Chondrocyte (in vitro differentiated cells): ENCODE measurements at places on chromosomes 4 and X. TPM values are rescaled to one million over a fixed set of nuclear protein-coding genes. Genes with fewer than 3 reads are reported as not detected.

- DNase-seq, result no peak
Observed at GRCh38 chr4:107850438-107850837, 25.7 kb downstream of the SGMS2 start.

DNA sequence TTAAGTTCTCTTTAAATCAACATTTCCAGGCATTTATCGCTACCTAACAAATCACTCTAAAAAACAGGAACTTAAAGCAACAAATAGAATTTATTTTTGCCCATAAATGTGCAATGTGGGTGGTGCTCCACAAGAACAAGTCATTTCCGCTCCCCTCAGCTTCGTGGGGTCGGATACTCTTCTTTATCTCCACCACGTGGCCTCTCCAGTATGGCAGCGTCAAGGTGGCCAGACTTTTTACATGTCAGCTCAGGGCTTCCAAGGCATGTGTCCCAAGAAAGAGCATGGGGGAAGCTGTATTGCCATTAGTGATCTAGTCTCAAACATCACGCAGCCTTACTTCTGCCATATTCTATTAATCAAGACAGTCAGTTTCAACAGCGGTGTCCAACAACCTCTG, 249.2 kb upstream of the NOCT start:
- no peak for DNase-seq

DNA sequence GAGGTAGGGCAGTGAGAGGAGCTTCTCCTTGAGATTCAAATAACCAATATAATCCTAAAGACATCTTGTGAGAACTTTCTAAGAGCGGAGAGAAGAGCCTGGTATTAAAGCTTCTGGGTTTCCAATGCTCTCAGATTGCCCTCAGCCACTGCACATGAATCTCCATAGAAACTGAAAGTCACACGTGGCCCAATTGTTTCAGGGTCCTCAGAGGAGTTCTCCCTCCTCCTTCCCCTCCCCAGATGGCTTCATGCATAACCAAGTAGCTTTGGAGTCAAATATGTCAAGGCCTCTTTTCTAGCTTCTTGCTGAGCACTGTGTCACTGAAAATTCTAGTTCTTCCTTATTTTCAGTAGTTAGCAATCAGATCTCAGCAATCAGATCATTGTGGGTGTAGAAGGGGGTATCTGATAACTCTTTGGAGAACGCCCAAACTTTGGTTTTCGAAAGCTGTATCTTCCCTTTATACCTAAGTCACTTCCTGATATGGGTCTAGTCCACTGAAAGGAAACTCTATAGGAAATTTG, 2.2 kb downstream of the BTK start:
- no peak for DNase-seq

DNA sequence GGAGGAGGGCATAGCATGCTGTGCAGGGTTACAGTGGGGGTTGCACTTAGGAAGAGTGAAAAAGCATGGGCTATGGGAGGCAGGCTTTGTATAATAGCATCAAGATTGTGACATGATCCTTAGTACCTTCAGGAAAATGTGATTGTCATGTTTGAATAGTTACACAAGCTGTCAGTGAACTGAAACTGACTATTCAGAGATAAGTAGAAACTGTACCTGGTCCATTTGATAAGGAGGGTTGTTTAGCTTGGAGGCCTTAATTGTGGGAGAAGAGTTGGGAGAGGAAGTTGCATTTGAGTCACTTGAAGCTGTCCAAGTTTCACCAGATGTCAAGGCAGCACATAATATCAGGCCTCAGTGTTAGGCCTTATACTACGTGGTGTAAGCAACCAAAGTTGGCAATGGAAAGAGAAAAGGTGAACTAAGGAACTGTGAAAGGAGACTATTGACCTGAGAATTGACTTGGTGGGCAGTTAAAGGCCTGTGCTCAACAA, 85.0 kb downstream of the TEX13C start:
- DNase-seq, result no peak

- no peak for DNase-seq
Observed at GRCh38 chr4:56450342-56450741, 14.3 kb downstream of the PAICS start.

GRCh38 chr4:94365304-94365703, 22.7 kb upstream of the HPGDS start:
- no peak for DNase-seq

GRCh38 chrX:148771440-148771839, 271.0 kb downstream of the AFF2 start:
- no peak for DNase-seq

- DNase-seq, result no peak
Observed at GRCh38 chrX:68634649-68635227, 12.7 kb upstream of the STARD8 start.

DNA sequence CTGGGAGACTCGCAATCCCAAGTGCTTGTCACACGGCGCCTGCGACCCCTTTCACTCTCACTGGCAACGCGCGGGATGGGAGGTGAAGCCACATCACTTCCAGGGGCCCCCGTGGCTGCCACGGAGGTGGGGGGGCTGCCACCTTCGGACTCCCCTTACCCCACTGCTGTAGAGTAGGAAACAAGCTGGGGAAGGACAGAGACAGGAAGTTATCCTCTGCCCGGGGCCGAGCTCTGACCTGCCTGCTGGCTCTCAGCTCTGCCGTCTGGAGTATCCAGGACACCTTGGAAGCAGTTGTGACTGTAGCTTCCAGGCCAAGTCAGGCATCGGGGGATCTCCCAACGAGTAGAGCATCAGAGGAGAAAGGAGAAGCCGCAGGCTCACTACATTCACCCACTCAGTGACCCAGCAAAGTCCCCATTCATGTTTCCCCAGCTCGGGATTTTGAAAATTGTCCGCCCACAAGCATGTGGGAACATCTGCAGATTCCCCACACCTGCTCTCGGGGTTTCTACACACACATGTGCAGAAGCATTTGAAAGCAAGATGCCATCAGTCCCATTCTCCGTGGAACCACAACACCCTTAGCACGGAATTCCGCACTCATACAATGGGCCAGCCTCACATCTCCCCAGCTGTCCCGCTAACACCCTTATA, 10.8 kb downstream of the PDZD4 start:
- DNase-seq, result no peak

GRCh38 chr4:87913896-87914295, 61.6 kb upstream of the SPP1 start:
- DNase-seq, result no peak

DNA sequence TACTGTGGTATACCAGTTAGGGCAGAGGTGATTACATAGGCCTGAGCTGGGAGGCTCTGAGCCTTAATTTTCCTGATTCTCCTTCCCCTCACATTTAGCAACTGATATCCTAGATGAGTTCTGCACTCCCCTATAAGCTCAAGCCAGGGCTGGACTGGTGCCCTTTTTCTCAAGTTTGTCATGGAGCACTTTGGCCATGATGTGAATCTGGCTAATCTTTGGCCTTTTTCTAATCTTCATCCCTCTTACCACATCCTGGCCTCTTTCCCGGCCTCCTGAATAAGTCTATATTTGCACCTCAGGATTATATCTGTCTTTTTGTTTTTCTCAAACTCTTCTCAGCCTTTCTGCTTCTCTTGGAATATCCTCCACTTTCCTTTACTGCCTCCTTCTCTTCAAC, 10.9 kb upstream of the LAS1L start:
- DNase-seq, result no peak

DNA sequence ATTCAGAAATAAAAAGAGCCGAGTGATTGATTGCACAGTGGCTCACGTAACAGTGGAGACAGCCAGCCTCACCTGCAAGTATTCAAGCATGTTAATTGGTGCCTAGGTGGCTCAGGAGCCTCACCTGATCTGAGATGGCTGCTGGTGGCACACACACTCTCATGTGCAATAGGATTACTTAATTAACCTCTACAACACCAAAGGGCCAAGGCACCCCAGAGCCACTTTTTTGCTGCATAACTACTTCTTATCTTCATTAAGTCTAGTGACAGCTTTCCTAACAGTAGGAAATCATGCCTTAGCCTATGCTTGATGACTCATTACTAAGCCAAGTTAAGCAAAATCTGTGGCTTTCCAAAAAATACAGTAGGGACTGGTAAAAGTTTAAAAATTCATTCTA, 117.3 kb upstream of the NOCT start:
- DNase-seq, result no peak

GRCh38 chr4:48242511-48243195, 27.0 kb downstream of the TEC start:
- DNase-seq, result no peak

DNA sequence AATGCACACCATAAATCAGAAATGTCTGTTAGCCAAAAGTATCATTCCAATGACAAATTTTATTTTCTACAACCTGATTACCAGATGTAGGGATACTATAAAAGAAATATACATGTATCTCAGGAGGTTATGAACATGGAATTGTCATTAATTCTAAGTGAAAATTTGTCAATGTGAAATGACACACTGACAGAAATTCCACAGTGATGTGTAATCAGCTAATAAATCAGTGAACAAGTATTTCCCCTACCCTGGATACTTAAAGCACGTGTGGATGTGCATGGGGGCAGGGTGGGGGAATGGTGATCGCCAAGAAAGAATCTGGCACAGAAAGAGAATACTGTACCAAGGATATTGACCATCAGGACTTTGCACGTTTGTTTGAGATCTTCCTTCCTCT, 123.6 kb downstream of the SH3RF1 start:
- no peak for DNase-seq

GRCh38 chrX:9440116-9440844, 24.6 kb upstream of the TBL1X start:
- no peak for DNase-seq

DNA sequence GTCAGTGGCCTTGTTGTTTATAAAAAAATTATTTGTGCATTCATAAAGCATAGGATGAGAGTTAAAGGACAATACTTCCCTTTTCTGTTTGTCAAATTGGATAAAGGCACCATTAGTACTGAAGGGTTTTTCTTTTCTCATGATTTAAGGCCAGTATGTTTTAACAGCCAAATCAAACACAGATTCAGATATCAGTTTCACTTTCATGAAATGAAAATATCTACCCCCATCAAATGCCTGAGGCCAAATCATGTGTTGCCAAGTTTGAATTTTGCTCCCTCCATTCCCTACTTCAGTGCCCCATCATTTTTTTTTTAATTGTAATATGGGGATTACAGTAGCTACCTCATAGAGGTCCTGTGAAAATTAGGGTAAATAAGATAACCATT, 745.9 kb downstream of the RPA4 start:
- no peak for DNase-seq

- no peak for DNase-seq
Observed at GRCh38 chrX:149036086-149036485, 469.0 kb downstream of the IDS start.

- no peak for DNase-seq
Observed at GRCh38 chrX:85611926-85612325, 232.5 kb upstream of the POF1B start.

- no peak for DNase-seq
Observed at GRCh38 chr4:168710353-168710946, 213.6 kb downstream of the PALLD start.

DNA sequence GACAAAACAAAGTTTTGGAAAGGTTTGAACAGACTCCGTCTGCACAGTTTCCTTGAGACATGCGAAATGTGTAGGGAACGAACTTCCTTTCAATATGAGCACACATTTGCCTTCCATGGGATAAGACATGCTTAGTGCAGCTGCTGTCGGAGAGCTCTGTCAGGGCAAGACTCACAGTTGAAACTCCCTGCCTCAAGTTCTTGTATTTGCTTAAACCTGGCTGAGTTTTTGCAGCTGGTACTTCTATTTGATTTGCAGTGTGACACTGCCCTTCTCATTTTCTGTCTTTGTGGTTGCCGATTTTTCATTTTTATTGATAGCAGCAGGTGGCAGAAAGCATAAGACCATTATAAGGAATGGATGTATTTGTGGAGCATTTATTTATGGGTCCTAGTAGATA, 18.2 kb upstream of the RHOH start:
- DNase-seq, result no peak

- DNase-seq, result no peak
Observed at GRCh38 chr4:165326831-165327210, 648 bp upstream of the MSMO1 start.

GRCh38 chr4:145154573-145154972, 25.8 kb downstream of the OTUD4 start:
- DNase-seq, result no peak

DNA sequence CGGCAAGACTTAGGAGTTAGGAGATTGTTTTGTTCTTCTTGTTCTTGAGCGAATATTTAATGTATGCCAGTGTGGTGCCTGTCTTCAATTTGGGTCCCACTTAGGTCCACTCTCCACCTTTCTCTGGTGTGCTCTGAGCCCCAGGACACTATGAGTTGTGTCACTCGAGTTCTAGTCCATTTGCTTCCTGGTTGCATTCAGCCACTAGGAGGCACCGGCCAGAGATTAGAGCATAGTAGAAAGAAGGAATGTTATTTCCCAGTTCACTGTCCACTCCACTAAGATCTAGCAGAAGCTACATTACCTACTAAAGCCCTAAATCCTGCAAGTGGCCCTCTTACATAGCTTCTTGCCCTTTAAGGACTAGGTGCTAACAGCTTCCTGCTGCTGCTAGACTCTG, 326.9 kb downstream of the NAF1 start:
- DNase-seq, result no peak

DNA sequence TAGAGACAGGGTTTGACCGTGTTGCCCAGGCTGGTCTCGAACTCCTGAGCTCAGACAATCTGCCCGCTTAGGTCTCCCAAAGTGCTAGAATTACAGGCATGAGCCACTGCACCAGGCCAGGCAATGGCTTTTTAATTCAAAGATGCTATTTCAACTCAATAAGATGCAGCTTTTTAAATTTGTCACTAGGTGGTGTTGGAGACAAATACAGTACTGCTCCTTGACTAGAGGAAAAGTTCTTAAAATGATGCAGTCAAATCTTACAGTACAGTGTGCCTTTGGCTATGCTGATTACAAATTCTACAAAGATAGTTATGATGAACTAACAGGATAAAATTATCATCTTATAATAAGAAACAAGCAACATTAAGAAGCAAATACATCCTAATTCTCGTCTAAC, 441.1 kb downstream of the KCNIP4 start:
- DNase-seq, result no peak

- DNase-seq, result no peak
Observed at GRCh38 chr4:107853444-107854355, 29.0 kb downstream of the SGMS2 start.

GRCh38 chrX:12405306-12405705, 267.0 kb downstream of the FRMPD4 start:
- no peak for DNase-seq

The CNKSR2 gene
- total RNA-seq, result 1.7 to 4.1 TPM (median 1.8 TPM) in 3 replicates

The GAGE12J gene
- total RNA-seq, result not detected in 3 replicates

The RPS6KA6 gene
- total RNA-seq, result 2.4 to 2.7 TPM (median 2.5 TPM) in 3 replicates

The APBB2 gene
- 111 to 192 TPM (median 119 TPM) in 3 replicates for total RNA-seq

The GYPA gene
- total RNA-seq, result not detected in 3 replicates

The FHDC1 gene
- total RNA-seq, result 4.2 to 8.9 TPM (median 4.4 TPM) in 3 replicates

The TBX22 gene
- total RNA-seq, result not detected in 3 replicates

The OTOP1 gene
- total RNA-seq, result not detected in 3 replicates

The SMIM43 gene
- total RNA-seq, result 0.34 TPM in 1 of 3 replicates, not detected in the others

The NPY1R gene
- total RNA-seq, result 0.22 TPM in 2 of 3 replicates, not detected in the other

The ANOS1 gene
- total RNA-seq, result 9.6 to 23.1 TPM (median 22.3 TPM) in 3 replicates
